ENCODE measurements at places on chromosomes 7 and 10.

GRCh38 chr10:125037145-125037877, 95.4 kb downstream of the ZRANB1 start:
- no peak for DNase-seq

- DNase-seq, result no peak
Measured at GRCh38 chr7:52472006-52472620, 563.3 kb upstream of the POM121L12 start.

GRCh38 chr10:52566471-52567246, 205.9 kb downstream of the MBL2 start:
- no peak for DNase-seq

DNA sequence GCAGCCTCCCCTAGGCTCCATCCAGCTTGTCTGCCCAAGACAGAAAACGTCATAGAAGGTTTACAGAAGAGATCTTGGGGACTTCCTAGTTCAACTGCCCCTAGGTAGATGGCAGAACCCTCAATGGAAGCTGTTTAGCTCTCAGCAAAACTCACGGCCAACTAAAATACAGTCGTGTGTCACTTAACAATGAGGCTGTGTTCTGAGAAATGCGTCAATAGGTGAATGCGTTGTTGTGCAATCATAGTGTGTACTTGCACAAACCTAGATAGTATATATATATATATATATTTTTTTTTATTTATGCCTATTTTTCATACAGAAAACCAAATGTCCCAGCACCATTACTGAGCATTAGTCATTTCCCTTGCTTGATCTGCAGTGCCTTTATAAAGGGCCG, 100.4 kb upstream of the SH2B2 start:
- no peak for DNase-seq

- DNase-seq, result no peak
Measured at GRCh38 chr10:61792921-61793320, 108.6 kb upstream of the ARID5B start.

DNA sequence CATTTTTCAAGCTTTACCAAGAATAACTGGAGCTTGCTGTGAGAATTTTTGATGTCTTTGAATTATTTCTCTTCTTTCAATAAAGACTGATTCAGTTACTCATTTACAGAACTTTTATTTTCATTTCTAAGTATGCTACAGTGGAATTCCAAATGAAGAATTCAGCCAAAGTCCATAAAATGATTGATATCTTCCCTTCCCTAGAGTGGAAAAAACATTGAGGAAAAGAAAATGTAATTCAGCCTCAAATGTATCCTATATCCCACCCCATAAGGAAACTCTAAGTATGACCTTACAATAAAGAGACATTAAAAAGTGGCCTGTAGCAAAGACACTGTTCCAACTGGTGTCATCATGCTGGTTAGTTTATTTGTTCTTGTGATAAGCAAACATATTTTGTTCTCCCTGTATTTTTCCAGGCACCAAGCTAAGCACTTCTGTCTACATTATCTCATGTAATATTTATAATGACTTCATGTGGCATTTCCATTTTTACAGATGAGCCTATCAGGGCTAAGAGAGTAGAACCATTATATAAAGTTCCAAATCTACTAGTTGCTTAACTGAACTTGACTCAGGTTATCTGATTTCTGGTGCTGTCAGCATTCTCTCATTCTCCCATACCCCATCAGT, 450.4 kb downstream of the NEBL start:
- no peak for DNase-seq

- DNase-seq, result no peak
Measured at GRCh38 chr7:150799741-150800580, at the start of gene TMEM176B. Gene TMEM176B, minus strand, starts transcription at chr7:150800364. Its CDS starts 3,795 bp downstream, at chr7:150796569.

- no peak for DNase-seq
Measured at GRCh38 chr10:108521827-108522492, 1357.5 kb upstream of the SORCS1 start.

GRCh38 chr7:16421333-16422102, at the start of gene CRPPA:
Gene CRPPA, minus strand, starts transcription at chr7:16421538. Its CDS starts 216 bp downstream, at chr7:16421322.
- peak; percentile 3 for DNase-seq

DNA sequence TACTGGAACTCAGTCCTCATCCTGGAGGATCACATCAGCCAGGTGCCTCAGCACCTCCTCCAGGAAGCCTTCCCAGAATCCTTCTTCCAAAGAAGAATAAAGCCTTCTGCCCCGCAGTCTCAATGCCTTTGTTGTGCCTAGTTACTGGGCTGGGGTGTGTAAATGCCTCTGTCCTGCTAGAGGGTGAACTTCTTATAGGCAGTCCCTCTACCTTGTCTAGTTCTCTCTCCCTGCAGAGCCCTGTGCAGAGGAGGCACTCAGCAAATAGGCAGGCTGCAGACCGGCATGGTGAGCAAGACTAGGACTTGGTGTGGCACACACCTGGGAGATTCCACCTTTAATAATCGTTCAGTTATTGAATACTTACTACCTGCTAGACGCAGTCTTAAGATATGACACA, 104.7 kb upstream of the PCBD1 start:
- no peak for DNase-seq

- no peak for DNase-seq
Measured at GRCh38 chr10:133420028-133420427, 4.4 kb downstream of the SPRN start.

GRCh38 chr7:13062631-13063030, 375.2 kb downstream of the ARL4A start:
- DNase-seq, result no peak

GRCh38 chr7:20331910-20332813, 1.5 kb downstream of the ITGB8 start:
- no peak for DNase-seq

DNA sequence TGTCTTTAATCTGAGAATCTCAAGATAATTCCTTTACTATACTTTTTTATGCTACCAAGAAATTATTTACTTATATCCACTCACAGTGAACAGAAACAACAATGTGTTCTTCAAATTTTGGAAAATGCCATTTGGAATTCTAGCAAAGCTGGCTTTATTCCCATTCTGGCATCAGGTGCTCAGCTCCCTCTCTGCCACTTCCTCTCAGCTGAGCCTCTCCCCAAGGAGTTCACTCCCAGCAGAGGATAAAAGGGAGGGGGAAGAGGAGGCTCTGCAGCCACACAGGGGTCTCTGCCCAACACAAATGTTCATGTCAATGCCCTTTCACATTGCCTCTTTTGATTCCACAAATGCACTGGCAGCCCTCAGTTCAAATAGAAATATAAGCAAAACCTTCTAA, 116.9 kb downstream of the CPEB3 start:
- no peak for DNase-seq

- no peak for DNase-seq
Measured at GRCh38 chr10:11782793-11783557, 40.2 kb upstream of the PROSER2 start.

DNA sequence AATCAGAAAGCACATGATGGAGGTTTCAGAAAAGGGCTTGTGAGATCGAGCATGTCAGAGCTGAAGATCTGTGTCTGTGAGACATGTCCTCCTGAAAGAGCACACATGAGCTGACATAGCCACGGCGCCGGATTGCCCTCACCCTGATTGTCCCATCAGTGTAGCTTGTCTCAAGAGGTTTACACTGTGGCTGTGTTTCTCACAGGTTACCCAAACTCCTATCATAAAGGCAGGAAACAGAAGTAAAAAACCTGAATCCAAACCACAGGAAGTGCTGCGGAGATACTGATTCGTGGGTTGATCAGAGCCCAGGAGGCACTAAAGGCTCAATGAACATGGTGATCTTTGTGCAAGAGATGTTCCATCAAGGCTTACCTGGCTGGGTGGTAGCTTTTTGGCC, 3.9 kb upstream of the ATP6V0E2 start:
- DNase-seq, result no peak

DNA sequence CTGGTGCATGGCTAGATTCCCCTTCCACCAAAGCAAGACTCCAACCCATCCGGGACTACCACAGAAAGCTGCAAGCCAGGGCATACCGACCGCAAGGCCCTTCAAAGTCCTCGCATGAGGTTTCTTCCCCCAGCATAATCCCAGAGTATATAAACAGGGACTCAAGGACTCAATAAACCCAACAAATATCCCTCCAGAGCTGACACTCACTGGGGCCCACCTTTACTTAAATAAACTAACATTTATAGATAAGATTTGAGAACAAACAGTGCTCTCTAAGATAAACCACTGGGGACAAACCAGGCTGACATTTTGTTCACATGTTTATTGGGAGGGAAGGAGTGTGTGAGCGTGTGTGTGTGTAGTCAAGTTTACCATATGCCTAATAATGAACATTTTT, 138.2 kb downstream of the ADAM12 start:
- DNase-seq, result no peak

DNA sequence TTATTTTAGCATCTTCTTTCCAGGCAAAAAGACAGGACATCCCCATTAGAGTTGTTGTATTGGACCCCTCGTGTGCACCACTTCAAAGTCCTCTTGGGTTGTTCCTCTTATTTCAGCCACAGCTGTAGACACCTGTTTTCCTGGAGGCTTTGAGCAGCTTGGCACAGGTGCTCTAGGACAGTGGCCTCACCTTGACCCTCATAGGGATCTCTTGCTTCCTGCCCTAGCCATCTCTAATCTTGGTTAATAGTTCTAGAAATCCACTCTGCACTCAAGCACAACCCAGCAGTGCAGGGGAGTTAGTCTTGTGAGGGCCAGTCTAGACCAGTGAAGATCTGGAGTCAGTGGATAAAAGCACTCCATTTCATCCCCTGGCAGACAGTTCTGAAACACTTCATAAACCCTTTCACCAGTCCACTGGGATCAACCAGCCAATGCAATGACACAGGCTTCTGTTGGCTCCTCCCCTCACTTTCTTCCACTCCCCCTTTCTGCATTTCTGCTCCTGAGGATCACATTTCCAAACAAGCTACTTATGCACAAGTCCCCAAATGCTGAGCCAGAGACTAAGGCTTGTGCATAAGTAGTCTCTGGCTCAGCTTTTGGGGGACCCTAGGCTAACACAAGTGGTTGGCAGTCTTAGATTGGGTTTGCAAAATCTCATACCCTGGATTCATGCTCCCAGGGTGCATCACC, 131.5 kb upstream of the LAMB4 start:
- DNase-seq, result no peak

DNA sequence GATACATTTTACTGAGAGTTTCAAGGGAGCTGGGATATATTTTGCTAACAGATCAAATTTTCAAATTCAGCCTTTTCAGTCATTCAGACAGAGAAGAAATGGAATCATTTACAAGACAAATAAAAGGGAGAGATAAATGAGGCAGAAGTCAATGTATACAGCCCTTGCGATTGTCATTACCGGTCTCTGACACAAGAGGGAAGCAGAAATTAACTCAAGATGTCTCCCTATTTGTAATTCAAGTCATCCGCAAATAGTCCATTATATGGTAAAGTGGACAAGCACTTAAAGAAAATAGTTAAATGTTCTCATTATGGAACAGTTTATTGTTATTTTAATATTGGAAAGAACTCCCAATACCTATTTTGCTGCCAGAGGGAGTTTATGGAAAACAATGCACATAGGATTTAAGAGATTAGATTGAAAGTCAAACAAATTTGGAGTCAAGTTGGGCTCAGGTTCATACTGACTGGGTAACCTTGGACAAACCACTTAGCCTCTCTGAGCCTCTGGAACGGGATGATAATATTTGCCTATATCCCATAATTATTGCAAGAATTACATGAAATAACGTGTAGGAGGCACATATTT, 89.3 kb upstream of the PRKCQ start:
- no peak for DNase-seq

GRCh38 chr10:48399056-48399541, 92.6 kb downstream of the MAPK8 start:
- DNase-seq, result no peak

DNA sequence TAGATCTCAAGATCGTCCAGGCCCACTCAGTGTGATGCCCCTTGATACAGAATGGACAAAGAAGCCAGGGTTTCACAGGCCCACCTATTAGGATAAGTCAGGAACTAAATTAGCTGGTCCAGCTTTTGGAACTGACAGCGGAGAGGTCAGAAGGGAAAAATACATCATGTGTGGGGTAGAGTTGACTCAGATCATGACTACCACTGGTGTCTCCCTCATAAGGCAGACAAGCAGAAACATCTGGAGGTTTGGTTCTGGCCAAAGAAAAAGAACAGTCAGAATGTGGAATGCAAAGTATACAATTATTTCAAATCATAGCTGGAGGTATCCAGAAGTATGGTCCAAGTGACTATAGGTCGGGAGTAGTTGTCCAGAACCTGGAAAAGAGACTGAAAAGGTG, 621.1 kb upstream of the CELF2 start:
- DNase-seq, result no peak

Data from activated CD4-positive, alpha-beta T cell treated with anti-CD3 and anti-CD28 coated beads, Interleukin-2, amount 50 U/mL, for 4 hours (primary cell).